C1 segment of cervical spinal cord (tissue), 14 donors: ENCODE measurements at places on chromosomes 6 and 20.

DNA sequence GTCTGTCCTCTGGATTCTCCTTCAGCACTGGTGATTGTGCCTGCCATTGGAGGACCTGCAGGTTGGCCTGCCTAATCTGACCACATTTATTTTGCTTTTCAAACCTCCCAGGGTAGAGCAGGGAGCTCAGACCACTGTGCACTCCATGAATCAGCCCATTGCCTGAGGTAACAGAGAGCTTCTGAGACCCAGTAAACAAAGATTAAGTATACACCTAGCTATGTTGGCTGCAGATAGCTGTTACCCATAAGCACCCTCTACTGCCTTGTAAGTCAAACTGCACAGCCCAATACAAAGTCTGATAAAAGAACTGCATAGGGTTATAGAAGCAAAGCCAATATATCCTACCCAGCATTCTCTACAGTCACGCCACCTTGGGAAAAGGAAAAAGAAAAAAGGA, 338.7 kb downstream of the HTR1B start:
- DNase-seq: no peak

DNA sequence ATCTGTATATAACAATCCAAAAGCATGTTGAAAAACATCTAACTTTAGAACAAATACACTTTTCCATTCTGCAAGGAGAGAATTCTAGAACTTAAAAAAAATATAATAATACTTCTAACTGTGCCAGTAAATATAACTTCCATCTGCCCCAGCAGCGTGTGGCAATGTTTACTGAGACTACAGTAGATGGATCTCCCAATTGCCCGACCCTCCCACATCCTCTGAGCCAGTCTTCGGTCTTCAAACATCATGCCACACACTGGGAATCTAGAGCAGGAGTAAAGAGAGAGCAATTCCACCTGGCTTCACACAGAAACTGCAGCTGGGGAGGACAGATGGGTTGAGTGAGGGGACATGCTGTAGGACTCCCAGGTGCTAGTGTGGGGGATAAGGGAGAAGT, 121.3 kb upstream of the NHSL1 start:
- no peak for DNase-seq

DNA sequence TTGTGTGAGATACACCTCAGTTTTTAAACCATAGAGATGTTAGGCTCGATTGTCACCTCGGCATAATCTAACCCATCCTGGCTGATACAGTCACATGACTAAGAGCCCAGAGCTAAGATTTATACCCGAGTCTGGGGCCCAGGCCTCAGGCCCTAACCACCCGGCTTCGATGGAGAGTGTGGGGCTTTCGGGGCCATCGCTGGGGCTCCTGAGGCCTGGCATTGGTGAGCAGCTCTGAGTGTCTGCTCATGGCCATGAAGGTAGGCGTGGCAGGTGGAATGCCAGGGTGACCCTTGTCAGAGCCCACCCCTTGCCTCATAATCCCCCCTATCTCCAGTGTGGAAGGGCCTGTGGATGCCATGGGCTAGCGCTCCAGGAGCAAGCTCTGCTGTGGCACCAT, 164.3 kb downstream of the BMP7 start:
- no peak for DNase-seq

GRCh38 chr20:62266340-62266739, 28.0 kb downstream of the OSBPL2 start:
- DNase-seq: no peak

- DNase-seq: no peak
Observed at GRCh38 chr6:4756247-4756646, 20.0 kb upstream of the CDYL start.

DNA sequence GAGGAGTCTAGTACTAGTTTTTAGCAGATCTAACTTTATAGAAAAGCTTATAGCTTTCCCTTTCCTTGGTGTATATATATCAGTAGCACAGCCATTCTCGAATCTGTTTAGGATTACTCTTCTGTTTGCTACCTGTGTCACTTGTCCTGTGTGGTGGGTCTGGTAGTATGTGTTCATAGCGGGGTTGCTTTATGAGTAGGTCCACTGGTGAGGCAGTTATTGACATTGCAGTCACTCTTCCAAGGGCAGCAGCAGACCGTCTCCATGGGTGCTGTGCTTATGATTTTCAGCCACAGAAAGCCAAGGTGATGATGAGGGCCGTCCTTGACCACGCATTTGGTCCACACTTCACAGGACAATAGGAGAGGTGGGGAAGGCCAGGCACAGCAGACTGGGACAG, 171.5 kb downstream of the CDKAL1 start:
- DNase-seq: no peak

DNA sequence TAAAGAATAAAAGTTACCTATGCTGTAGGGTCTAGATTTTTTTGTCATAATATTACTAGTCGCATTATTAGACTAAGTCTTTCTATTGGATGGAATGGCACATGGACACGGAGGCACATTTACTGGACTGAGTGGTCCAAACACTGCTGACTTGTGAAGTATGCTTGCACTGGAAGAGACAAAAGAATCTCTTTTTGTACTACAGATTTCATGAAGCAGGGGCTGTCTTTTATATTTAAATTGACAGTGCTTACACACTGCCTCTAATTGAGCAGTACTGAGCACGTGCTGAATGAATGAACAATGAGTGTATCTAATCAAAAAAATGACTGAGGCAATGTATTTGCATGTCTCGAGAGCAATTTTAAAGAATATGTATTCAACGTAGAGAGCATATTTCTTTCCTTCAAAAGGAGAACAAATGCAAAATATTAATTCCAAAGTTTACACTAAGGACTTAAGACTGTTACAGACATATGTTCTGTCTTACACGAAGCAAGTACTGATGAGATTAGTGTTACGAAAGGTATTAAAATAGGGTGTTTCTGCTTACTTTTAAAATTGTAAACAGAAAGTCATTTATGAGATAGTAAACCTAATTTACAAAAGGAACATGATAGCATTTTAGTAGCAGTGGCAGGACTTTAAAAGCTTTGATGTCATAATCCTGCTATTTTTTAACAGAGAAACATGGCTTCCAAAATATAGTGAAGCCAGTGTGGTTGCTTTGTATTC, 8.3 kb downstream of the ELOVL2 start:
- DNase-seq: no peak

DNA sequence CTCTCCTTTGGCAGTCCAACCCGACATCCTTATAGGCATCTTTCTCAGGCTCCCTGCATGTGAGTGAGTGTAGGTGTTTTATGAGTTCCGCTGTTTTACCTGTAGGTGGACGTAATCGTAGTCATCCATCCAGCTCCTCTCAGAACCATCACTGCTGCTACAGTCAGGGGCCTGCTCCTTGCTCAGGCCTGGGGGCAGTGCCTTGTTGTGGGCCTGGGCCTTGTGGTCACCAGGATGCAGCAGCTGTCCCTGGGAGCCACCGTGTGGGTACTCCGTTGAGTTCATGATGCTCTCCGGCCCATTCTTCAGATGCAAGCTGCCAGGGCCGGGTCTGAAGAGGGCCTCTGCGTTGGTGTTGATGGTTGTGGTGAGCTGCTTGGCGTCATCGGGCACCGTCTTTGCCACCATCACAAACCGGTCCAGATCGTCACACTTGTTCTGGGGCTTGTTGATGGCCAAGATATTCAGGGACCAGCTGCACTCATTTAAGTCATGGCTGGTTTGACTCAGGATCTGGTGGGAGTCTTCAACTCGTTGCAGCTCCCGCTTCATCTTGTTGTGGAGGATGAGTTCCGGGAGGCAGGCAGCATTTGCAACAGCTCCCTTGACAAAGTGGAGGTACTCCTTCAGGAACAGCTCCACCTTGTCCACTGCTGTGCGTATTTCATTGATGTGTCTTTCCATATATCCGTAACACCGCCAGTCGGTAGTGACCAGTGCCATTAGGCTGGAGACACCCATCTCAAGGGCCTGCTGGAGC, 42.4 kb downstream of the NEDD9 start:
- no peak for DNase-seq

- DNase-seq: no peak
Observed at GRCh38 chr6:34511214-34511914, 44.8 kb downstream of the SPDEF start.
